ENCODE measurements at places on chromosomes 12 and 14.

- H3K4me1 ChIP-seq, result peaks cover 4% of the 10 kb centered on the region
- peak; percentile 70 for DNase-seq
- no peak overlapping the region for H3K4me3 ChIP-seq
- H3K27ac ChIP-seq, result no peak overlapping the region
- H3K27me3 ChIP-seq, result no peaks in the 10 kb centered on the region
- no peaks in the 10 kb centered on the region for H3K36me3 ChIP-seq
These were observed 48.5 kb upstream of the ARHGAP5 start for GRCh38 chr14:32028599-32028998.

GRCh38 chr12:53756300-53757100, 4.7 kb upstream of the CISTR start:
- no peaks in the 10 kb centered on the region for H3K36me3 ChIP-seq
- no peak for DNase-seq
- no peak overlapping the region for H3K27ac ChIP-seq
- H3K4me3 ChIP-seq, result no peak overlapping the region
- peaks cover 34% of the 10 kb centered on the region for H3K4me1 ChIP-seq

GRCh38 chr12:129617849-129618248, 286.0 kb downstream of the TMEM132D start:
- no peak overlapping the region for H3K4me3 ChIP-seq
- no peaks in the 10 kb centered on the region for H3K27me3 ChIP-seq
- H3K27ac ChIP-seq, result no peak overlapping the region

- no peak overlapping the region for H3K4me3 ChIP-seq
- no peak overlapping the region for H3K27ac ChIP-seq
- H3K4me1 ChIP-seq, result peaks cover 3% of the 10 kb centered on the region
- peak; percentile 28 for DNase-seq
- no peaks in the 10 kb centered on the region for H3K36me3 ChIP-seq
These were observed 288.3 kb upstream of the AMIGO2 start for GRCh38 chr12:47367912-47368537.

- no peak overlapping the region for H3K27ac ChIP-seq
- H3K36me3 ChIP-seq, result no peaks in the 10 kb centered on the region
- no peak for DNase-seq
- peaks cover 3% of the 10 kb centered on the region for H3K4me1 ChIP-seq
- no peak overlapping the region for H3K4me3 ChIP-seq
These were observed 388.1 kb downstream of the CCDC91 start for GRCh38 chr12:28578361-28578760.

DNA sequence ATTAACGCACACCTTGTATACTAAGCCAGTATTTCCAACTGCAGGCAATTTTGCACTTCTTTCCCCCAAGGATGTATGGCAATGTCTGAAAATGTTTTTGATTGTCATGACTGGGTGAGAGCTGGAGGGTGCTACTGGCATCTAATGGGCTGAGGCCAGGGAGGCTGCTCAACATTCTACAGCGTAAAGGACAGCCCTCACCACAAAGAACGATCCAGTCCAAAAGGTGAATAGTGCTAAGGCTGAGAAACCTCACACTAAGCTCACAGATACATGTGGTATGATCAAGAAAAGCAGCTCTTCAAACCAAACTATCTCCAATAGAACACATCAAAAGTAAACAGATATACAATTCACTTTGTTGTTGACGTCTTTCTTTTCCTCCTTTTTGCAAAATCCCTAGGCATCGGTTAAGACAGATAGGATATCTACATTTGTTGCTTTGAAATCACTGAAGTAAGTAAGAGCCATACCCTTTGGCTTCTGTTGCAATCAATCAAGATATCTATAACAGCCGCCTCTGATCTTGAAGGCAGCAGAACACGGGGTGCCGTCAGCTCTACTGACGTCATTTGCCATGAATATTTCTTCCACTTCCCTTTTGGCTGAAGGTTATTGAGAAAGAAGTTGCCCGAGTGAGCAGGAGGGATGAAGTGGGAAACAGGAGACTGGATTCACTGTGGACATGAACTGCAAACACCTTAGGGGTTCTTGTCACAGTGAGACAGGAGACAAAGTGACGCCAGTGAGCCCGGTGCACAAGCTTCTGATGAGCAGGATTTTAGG, 218.3 kb downstream of the FOXN3 start:
- H3K4me1 ChIP-seq, result no peaks in the 10 kb centered on the region
- no peak for DNase-seq
- H3K36me3 ChIP-seq, result peaks cover 24% of the 10 kb centered on the region
- no peak overlapping the region for H3K4me3 ChIP-seq

GRCh38 chr14:54252072-54252730, 144.6 kb upstream of the CDKN3 start:
- DNase-seq, result no peak
- peaks cover 4% of the 10 kb centered on the region for H3K27me3 ChIP-seq
- H3K36me3 ChIP-seq, result no peaks in the 10 kb centered on the region
- no peak overlapping the region for H3K27ac ChIP-seq
- no peaks in the 10 kb centered on the region for H3K4me1 ChIP-seq

- H3K36me3 ChIP-seq, result peaks cover 4% of the 10 kb centered on the region
- no peak overlapping the region for H3K4me3 ChIP-seq
These were observed 63.3 kb downstream of the SUSD6 start for GRCh38 chr14:69674546-69675244.

DNA sequence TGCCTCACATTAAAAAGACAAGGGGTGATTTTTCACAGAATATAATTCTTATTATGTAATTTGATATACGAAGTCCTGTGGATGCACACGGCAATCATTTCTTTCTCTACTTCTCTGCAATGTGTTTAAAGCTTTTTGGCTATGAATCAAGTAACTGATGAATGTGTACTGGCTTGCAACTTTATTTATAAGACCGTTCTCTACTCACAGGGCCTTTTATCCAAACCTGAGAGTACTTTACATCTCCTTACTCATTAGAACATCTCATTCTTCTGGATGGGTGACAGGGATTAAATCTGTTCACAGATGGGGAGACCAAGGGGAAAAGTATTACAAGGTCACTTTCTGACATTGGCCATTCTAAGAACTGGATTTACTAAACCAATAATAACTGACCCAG, 215.8 kb upstream of the DIO2 start:
- H3K4me1 ChIP-seq, result no peaks in the 10 kb centered on the region
- DNase-seq, result no peak
- H3K27ac ChIP-seq, result no peak overlapping the region
- no peaks in the 10 kb centered on the region for H3K36me3 ChIP-seq
- no peaks in the 10 kb centered on the region for H3K27me3 ChIP-seq

DNA sequence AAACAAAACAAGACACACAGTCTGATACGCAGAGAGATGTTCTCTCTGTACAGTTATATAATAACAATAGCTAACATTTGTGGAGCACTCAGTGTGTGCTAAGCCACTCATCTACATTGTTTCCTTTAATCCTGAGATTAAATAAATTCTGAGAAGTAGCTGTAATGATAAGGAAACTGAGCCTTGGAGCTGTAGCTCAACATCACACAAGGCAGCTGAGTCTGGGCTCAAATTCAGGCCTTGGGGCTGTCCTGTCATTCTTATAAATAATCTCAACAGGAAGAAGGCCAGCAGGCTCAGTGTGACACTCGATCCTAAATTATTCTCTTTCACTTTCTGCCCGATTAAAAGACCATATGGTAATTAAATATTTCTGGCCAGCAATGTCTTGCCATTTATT, 24.5 kb downstream of the CDKN1B start:
- no peaks in the 10 kb centered on the region for H3K27me3 ChIP-seq
- DNase-seq, result no peak
- no peaks in the 10 kb centered on the region for H3K36me3 ChIP-seq
- peaks cover 7% of the 10 kb centered on the region for H3K4me1 ChIP-seq
- peak overlapping the region; percentile 43 for H3K27ac ChIP-seq
- H3K4me3 ChIP-seq, result no peak overlapping the region

DNA sequence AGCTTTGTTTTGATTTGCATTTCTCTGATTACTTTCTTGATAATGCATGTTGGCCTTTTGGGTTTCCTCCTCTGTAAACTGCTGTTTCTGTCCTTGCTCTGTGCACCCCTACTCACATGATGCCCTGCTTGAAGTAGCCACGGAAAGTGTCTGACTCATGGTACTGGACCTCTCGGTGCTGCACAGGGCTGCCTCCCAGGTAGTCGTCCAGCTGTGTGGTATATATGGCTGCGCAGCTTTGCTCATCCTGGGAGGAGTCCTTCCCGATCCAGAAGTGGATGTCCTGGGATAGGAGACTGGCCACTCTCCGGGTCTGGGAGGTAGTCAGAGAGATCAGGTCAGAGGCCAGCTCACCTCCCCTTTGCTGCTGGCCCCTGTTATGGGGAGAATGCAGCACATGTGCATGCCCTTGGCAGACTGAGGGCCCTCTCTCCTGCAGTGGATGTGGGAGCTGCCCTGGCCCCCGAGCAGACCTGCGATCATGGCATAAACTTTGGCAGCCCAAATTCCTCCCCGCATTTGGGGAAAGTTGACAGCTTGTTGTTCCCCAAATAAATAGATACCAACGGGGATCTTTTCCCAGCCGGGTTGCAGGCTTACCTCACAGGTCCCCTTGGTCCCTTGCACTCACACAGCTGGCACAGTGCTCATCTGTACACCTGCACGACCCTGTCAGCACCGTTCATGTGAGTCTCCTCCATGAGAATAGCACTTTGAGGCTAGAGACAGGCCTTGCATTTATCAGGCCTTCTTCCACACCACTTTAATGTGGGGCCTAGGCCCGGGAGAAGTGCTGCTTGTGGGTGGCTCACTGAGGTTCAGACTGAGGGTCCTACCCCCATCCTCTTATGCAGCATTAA, 5.2 kb downstream of the AVIL start:
- H3K27ac ChIP-seq, result no peak overlapping the region
- no peak for DNase-seq
- H3K27me3 ChIP-seq, result no peaks in the 10 kb centered on the region
- H3K4me3 ChIP-seq, result no peak overlapping the region
- H3K4me1 ChIP-seq, result no peaks in the 10 kb centered on the region

GRCh38 chr12:3557116-3557697, 66.2 kb downstream of the PRMT8 start:
- DNase-seq, result no peak
- H3K4me3 ChIP-seq, result no peak overlapping the region
- H3K4me1 ChIP-seq, result no peaks in the 10 kb centered on the region
- H3K27ac ChIP-seq, result no peak overlapping the region
- no peaks in the 10 kb centered on the region for H3K36me3 ChIP-seq
- peaks cover 24% of the 10 kb centered on the region for H3K27me3 ChIP-seq

- H3K27me3 ChIP-seq, result no peaks in the 10 kb centered on the region
- no peak overlapping the region for H3K27ac ChIP-seq
- H3K36me3 ChIP-seq, result no peaks in the 10 kb centered on the region
- no peak overlapping the region for H3K4me3 ChIP-seq
- no peaks in the 10 kb centered on the region for H3K4me1 ChIP-seq
These were observed 29.0 kb downstream of the LGMN start for GRCh38 chr14:92719421-92719820.

DNA sequence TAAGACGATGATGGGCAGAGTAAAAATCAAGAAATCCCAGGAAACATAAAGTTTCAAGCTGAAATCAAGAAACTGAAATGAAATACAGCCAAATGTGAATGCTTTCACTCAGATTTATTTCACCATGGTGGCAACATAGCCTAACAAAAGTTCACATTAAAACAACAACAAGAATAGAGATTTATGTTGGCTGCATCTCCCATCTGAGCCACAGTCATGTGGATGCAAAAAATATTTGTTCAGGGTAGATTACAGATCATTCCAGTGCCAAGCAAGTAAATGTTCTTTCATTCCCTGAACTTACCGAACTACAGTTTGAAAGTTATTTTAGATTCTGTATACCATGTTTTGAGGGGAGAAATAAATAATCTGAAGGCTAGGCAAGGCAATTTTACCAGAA, 159.9 kb upstream of the TMTC1 start:
- no peaks in the 10 kb centered on the region for H3K4me1 ChIP-seq
- H3K27me3 ChIP-seq, result no peaks in the 10 kb centered on the region
- no peak overlapping the region for H3K27ac ChIP-seq
- DNase-seq, result no peak
- no peaks in the 10 kb centered on the region for H3K36me3 ChIP-seq
- no peak overlapping the region for H3K4me3 ChIP-seq

- DNase-seq, result peak; percentile 58
- H3K27ac ChIP-seq, result peak overlapping the region; percentile 99
- peak overlapping the region; percentile 99 for H3K4me3 ChIP-seq
- no peaks in the 10 kb centered on the region for H3K27me3 ChIP-seq
- peaks cover 38% of the 10 kb centered on the region for H3K4me1 ChIP-seq
These were observed 508 bp downstream of the HNRNPC start for GRCh38 chr14:21268617-21269251.

DNA sequence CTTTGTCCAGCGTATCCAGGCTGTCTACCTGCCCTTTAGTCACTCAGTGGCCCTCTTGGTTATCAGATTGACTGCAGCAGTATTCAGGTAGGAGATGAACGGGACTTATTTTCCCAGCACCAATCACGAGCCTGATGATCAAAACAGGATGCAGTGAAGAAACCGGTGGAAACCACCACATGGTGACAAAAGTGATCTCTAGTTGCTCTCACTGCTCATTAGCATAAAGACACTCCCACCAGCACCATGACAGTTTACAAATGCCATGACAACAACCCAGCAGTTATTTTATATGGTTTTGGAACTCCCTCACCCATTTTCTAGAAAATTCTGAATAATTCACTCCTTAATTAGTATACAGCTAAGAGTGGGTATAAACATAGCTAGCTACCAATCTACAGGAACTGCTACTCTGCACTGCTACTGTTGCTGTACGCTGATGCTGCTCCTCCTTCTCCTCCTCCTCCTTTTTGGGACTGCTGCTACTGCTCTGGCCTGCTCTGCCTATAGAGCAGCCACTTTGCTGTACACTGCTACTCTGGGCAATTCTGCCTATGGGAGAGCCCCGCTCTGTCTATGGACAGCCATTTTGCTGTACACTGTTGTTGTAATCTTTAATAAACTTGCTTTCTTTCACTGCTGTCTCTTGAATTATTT, 142.5 kb upstream of the SSTR1 start:
- peak overlapping the region; percentile 20 for H3K4me3 ChIP-seq
- H3K36me3 ChIP-seq, result no peaks in the 10 kb centered on the region
- no peaks in the 10 kb centered on the region for H3K27me3 ChIP-seq
- DNase-seq, result peak; percentile 90
- H3K27ac ChIP-seq, result peak overlapping the region; percentile 6

GRCh38 chr14:71507681-71508080, 424.5 kb upstream of the RGS6 start:
- H3K27me3 ChIP-seq, result no peaks in the 10 kb centered on the region
- no peak for DNase-seq
- no peak overlapping the region for H3K4me3 ChIP-seq
- H3K27ac ChIP-seq, result no peak overlapping the region
- H3K4me1 ChIP-seq, result no peaks in the 10 kb centered on the region

DNA sequence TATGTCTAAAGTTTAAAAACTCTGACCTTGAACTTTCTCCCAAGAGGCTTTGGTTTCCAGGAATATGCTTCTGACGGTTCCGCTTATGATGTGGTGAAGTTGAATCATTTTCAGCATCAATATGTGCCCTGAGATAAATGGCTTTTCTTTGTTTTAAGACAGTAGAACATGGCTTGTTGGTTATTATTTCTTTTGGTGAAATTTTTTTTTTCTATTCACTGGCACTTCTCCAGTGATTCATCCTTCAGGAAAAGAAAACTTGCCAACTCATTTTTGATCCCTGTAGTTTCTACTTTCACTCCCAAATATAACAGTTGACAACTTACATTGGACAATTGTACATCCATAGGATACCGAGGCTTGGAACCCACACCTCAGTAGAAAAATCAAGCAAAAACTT, 1301.2 kb upstream of the FLRT2 start:
- H3K27me3 ChIP-seq, result no peaks in the 10 kb centered on the region
- H3K4me3 ChIP-seq, result no peak overlapping the region
- no peaks in the 10 kb centered on the region for H3K36me3 ChIP-seq
- no peak for DNase-seq

GRCh38 chr12:129660946-129661345, 242.9 kb downstream of the TMEM132D start:
- no peak for DNase-seq
- no peaks in the 10 kb centered on the region for H3K36me3 ChIP-seq
- no peak overlapping the region for H3K27ac ChIP-seq
- H3K4me1 ChIP-seq, result no peaks in the 10 kb centered on the region
- H3K27me3 ChIP-seq, result no peaks in the 10 kb centered on the region

Data from common myeloid progenitor, CD34-positive (primary cell).